Activated T-cell treated with anti-CD3 and anti-CD28 coated beads, Interleukin-2, amount 50 U/mL, for 4 hours (primary cell): ENCODE measurements at places on chromosomes 2 and 18. TPM values are rescaled to one million over a fixed set of nuclear protein-coding genes. Genes with fewer than 3 reads are reported as not detected.

- DNase-seq: no peak
Measured at GRCh38 chr18:7807936-7808453, 240.9 kb downstream of the PTPRM start.

- no peak for DNase-seq
Measured at GRCh38 chr2:108058576-108059137, 72.3 kb downstream of the SLC5A7 start.

- no peak for DNase-seq
Measured at GRCh38 chr2:167487728-167488127, 599.4 kb downstream of the XIRP2 start.

DNA sequence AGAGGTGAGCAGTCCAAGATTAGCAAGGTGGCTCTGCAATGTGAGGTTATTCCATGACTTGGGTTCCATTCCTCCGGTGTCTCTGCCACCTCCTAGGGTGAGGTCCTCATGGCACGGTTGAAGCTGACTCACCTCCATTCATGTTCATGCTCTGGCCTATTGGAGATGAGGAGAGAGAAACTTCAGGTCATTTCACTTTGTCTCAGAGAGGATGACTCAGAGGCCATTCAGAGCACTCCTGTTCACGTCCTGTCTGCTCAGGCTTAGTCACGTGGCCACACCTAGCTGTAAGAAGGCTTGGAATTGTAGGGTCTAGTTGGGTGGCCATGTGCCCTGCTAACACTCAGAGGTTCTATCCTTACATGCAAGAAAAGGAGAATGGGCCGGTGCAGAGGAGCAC is 67.5 kb upstream of the MBOAT2 start:
- DNase-seq: no peak

GRCh38 chr2:144330951-144331673 is 188.8 kb downstream of the ZEB2 start:
- peak; percentile 30 for DNase-seq

GRCh38 chr18:14015416-14015815 is 100.1 kb upstream of the MC2R start:
- no peak for DNase-seq

- DNase-seq: no peak
Measured at GRCh38 chr2:220445429-220446105, 818.1 kb downstream of the SLC4A3 start.

- DNase-seq: no peak
Measured at GRCh38 chr18:75132931-75133525, 75.9 kb downstream of the PTGR3 start.

DNA sequence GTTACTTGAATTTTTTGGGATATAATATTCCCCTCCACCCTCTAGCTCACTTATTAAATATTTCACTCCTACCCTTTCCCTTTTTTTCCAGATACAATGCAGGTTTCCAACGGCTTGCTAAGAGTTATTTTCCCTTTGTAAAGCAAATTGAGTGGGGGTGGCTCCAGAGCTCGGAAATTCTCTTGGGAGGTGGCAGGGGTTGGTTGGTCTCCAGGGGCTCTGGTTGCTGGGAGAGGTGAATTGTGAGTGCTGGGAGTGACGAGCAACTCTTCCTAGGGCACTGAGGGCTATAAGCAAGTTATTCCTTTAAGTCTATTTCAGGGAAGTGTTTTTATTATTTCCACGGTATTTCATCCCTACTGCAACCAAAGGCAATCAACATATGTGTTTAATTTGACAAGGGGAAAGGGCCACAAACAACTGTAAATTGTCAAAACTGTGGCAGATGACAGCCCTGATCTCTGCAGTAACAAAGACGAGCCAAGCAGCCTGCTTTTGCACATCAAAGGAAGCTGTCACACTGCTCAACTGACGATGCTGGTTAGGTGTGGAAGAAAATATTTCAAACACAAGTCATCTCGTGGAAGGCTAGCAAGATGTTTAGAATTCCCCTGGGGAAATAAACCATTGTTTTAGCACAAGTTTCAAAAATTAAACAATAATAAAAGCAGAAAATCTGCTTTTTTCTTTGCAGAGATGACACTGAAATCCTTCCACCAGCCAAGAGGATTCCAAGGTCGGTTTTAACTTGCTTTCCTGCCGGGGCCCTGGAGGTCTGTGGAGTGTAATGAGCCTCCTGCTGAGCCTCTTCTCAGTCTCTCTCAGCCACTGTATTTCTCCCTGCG is 34.8 kb upstream of the ASXL2 start:
- no peak for DNase-seq

- no peak for DNase-seq
Measured at GRCh38 chr2:118240276-118240675, 152.0 kb downstream of the INSIG2 start.

DNA sequence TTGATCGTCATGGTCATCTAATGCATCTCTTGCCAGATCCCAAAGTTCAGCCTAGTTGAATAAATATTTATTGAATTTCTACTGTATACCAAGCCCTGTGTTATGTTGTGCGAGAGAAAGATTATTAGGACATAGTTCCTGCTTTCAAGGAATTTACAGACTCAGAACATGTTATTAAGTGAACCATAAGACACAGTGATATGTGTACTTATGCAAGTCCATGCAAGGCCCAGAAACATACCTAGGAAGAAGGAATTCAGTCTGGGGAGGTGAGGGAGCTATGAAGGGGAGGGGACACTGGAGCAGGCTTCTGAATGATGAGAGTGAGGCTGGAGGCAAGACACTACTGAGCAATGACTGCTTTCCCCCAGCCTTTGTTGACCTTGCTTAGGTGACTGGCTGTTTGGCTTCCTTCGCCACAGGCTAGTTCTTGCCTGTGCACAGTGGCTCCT is 81.4 kb downstream of the ACAA2 start:
- DNase-seq: no peak

- no peak for DNase-seq
Measured at GRCh38 chr2:68200157-68200787, 42.6 kb downstream of the PNO1 start.

GRCh38 chr18:73563901-73564472 is 583.6 kb downstream of the FBXO15 start:
- no peak for DNase-seq

- DNase-seq: no peak
Measured at GRCh38 chr18:63887424-63887823, at the start of gene SERPINB2. TSS of gene SERPINB2 (plus strand) at chr18:63887705. CDS start at chr18:63891445, 3,740 bp downstream.

DNA sequence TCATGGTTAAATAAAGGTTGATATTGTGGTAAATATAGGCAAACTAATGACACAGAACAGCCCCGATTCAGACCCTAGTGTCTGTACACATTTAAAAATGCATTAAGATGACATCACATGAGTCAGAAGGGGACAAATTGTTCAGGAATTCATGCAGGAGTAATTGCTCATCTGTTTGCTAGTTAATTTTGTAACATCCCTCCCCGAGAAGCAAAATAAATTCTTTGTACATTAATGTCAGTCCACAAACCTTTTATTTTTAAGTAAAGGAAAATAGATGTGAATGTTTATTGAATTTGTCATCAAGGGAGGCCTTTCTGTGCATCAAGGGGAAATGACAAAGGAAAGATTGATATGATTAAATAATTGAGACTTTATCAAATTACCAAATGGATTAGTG is 69.9 kb downstream of the SH3BP4 start:
- DNase-seq: no peak

- no peak for DNase-seq
Measured at GRCh38 chr2:109378682-109379081, 235.1 kb downstream of the SEPTIN10 start.

GRCh38 chr2:164717000-164717803 is 95.9 kb upstream of the GRB14 start:
- no peak for DNase-seq

DNA sequence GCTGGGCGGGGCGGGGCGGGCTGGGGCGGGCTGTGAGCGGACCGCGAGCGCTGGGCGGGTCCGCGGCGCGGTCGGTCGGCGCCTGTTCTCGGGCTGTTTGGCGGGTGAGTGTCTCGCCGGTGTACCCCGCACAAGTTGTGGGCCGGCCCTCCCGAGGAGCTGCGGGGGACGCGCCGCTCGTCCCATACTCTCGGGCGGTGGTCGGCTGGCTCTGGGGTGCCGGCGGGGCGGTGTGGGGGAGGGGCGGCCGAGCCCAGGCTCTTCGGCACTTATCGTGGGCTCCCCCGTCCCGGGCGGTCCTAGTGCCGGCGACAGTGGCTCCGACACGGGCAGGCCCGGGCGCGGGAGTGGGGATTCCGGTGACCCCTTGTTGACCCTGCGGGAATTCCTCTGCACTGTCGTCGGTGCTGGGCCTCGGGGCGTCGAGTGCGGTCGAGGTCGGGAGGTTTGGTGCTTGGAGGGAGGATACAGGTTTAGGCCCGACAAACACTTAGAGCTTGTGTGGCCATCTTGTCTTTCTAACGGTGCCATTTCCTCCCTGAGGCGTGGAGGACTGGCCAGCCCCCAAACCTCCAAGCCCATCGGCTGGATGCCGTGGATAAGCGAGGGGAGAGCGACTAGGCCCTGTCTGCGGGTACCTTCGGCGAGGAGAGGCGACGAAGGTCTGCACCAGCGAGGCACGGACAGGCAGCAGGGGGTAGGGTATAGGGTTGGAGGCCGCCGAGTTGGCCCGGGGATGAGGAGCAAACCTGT is at the start of gene SEPTIN2:
SEPTIN2 (plus strand) TSS at position 47 of the 753 bp plus-strand sequence. CDS start 8,308 bp downstream, outside the sequence.
- DNase-seq: peak; percentile 72

DNA sequence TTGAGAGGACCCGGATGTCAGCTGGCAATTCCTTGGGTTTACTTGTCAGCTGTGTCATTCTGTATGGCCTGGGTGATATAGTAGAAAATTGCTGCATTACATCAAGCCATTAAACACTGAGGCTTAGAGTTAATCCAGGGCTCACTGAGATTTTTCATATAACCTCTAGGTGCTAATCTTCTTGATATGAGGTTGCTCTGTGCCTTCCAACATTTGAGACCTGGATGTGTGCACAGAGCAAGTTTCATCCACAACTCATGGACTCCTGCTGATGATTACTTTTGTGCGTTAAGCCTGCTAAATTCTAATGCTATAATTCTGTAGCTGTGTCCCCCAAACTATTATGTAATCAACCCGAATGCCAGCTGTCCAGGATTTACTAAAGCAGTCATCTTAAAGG is 178.4 kb upstream of the CDH20 start:
- no peak for DNase-seq

GRCh38 chr2:128534688-128535392 is 216.2 kb upstream of the HS6ST1 start:
- no peak for DNase-seq

DNA sequence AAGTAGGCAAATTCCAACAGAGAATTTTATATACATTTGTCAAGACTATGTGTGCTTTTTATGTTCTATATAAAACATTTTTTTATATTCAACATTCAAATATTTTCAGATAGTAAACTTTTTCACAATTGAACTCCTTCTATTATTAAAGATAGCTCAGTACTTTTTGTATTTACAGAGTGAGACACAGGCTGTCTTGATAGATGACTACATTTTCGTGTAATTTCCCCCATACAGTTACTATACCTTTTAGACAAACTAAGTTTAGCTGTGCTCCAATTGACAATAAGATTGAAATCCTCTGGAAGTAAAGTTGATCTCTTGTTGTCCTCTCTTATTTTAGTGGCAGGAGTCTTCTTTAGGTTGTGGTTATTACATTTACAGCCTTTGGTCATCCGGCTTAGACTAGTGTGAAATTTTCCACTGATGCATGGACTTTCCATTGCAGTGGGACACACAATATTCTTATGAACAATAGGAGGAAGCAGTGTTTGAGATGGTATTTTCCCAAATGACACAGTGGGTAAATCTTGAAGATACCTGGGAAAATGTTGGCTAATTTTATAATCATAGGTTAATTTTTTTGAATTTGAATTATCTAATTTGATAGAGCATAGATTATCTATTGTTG is 21.0 kb downstream of the ZSWIM2 start:
- no peak for DNase-seq

GRCh38 chr2:45330108-45330507 is 281.0 kb downstream of the SRBD1 start:
- no peak for DNase-seq

DNA sequence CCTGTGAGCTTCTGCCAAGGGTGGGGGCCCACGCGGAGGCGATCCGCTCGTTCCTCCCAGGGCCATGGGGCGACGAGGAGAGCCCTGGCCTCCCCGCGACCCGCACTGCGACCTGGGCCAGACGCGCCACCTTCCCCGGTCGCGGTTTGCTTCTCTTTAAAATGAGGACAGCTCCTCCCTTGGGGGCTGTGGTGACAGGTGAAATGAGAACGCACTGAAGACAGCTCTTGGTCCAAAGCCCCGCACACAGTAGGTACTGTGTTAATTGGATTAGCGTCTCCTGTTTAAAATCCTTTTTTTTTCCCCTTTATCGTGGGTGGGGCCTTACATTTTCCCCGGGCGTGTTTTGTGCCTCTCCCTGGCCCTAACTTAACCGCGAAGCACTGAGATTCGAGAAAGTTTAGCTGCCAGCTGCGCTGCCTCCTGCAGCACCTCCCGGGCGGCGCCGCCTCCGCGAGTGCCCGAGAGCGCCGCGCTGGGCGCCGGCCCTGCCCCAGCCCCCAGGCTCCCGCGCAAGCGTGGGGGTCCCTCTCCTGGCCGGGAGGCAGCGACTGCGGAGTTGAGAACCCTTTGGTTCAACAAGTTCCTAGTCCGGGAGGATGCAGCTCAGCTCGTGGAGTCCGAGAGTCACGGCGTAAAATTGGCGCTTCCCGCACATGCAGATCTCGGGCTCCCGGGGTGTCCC is 1.1 kb downstream of the HPCAL1 start:
- DNase-seq: peak; percentile 35

DNA sequence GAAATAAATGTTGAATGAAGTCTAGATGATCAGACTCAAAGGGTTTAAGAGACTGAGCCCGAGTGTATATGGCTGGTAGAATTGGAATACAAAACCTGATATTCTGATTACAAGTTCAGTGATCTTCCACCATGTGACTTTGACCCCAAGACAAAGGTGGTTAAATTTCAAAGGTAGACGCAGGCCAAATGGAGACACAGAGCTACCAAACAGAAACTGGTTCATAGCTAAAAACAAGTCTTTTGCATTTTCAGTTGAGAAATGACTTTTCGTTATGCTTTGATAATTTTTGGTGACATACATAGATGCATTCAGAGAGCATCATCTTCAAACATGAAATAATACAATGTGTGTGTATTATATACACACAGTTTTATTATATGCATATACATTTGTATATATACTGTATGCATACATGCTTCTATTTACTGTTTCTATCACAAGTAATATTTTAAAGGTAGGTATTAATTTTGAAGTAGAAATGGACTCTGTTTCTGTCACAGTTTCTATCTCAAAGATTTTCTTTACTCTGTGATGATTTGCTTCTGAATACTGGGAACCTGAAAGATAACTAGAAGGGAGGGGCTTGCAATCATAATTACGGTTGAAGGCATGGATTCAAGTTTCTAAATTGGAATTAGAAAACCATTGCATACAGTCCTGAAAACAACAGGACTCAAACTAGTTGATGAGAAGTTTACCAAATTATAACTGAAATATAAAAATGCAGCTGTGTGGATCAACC is 142.3 kb downstream of the ABCA12 start:
- DNase-seq: no peak

GRCh38 chr18:72261590-72261989 is 282.6 kb downstream of the CBLN2 start:
- DNase-seq: no peak

DSG4 gene
- not detected for total RNA-seq

ERBB4 gene
- not detected for total RNA-seq

PLGLB2 gene
- not detected for total RNA-seq

PARD3B gene
- total RNA-seq: 0.48 TPM

USP37 gene
- 31.2 TPM for total RNA-seq

ACYP2 gene
- 5.1 TPM for total RNA-seq

MRO gene
- not detected for total RNA-seq

KCNIP3 gene
- not detected for total RNA-seq

LOXHD1 gene
- not detected for total RNA-seq

PPIL3 gene
- total RNA-seq: 24.1 TPM

RANBP2 gene
- 81.1 TPM for total RNA-seq

MYCN gene
- total RNA-seq: 0.40 TPM

RBM44 gene
- total RNA-seq: 0.68 TPM

HOXD12 gene
- not detected for total RNA-seq

CHRNG gene
- not detected for total RNA-seq

UXS1 gene
- total RNA-seq: 33.9 TPM

SERPINB4 gene
- total RNA-seq: not detected
